ENCODE measurements at places on chromosomes 12 and 14. TPM values are rescaled to one million over a fixed set of nuclear protein-coding genes. Genes with fewer than 3 reads are reported as not detected.

ZFHX2 gene
- 2.2 TPM for total RNA-seq

OTOGL gene
- not detected for total RNA-seq

DYNLL1 gene
- total RNA-seq: 180 TPM

IFNG-AS1 gene
- 3.2 TPM for total RNA-seq

DNA sequence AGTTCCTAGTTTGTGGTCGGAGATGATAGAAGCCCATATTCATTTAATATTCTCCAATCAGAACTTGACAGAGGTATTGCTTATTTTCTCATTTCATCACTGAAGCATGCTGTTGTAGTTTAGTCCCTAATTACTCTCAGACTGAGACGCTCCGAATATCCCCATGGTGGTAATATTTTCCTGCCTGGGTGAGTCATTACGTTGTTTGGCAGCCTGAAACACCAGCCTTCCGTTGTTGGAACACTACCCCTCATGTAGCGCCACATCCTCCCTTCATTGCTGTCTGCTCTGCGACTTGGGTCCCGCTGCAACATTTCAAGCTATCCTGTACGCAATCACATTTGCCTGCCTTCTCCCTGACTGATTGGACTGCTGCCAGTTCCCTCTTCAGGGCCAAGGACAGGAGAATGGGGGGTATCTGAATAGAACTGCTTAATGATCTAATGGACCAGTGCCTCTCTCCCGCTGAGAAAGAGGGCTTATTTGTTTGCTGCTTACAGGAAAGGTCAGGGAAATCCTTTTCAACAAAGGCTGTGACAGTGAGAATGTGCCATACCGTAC, 369.1 kb downstream of the NPAS3 start:
- H3K4me3 ChIP-seq: no peak overlapping the region
- DNase-seq: no peak
- no peak overlapping the region for H3K27ac ChIP-seq
- no peaks in the 10 kb centered on the region for H3K27me3 ChIP-seq
- H3K4me1 ChIP-seq: no peaks in the 10 kb centered on the region

DNA sequence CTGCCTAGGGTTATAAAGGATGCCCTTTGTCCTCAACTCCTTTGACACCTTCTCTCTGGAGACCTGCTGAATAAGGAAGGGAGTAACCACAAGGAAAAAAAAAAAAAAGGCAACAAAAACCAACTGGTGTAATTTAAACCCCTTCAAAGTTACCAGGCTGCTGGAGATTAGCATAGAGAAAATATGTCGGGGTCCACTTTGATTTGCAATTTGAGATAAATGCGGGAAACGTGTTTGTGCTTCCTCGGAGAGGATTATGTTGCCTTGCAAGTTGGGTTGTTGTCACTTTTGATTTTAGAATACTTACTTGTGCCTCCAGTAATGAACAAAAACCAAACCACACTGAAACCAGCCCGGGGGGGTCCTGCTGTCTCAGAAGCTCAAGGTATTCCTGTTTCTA, 200.2 kb upstream of the MYL2 start:
- H3K4me3 ChIP-seq: no peak overlapping the region
- no peak for DNase-seq
- no peak overlapping the region for H3K27ac ChIP-seq
- H3K4me1 ChIP-seq: no peaks in the 10 kb centered on the region
- H3K36me3 ChIP-seq: no peaks in the 10 kb centered on the region
- H3K27me3 ChIP-seq: peaks cover 17% of the 10 kb centered on the region

DNA sequence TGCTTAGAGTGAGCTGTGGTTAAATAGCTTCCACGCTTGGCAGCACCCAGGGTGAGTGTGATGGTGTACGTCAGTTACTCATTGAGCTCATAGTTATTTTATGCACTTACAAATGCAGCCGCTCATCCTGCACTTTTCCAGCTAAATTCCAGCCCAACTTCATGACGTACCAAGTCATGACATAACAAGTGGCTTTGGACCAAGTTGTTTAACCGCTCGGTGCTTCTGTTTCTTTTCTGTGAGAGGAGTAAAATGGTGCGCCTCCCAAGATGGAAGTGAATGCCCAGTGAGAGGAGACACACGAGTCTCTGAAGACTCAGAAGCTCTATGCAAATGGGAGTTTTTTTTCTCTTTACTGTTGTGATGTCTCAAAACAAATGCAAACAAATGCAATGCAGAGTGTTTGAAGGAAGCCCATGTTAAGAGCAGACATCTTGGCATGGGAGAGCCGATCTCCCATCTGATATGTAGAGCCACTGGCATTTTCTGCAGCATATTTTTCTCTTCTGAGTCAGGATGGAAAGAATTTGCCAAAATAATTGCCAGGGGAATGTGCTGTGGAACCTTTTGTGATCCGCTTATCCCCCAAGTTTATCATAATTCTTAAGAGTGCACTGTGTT, 72.2 kb downstream of the FBXW8 start:
- no peak overlapping the region for H3K27ac ChIP-seq
- no peaks in the 10 kb centered on the region for H3K27me3 ChIP-seq
- peaks cover 23% of the 10 kb centered on the region for H3K36me3 ChIP-seq
- DNase-seq: no peak
- peaks cover 17% of the 10 kb centered on the region for H3K4me1 ChIP-seq

DNA sequence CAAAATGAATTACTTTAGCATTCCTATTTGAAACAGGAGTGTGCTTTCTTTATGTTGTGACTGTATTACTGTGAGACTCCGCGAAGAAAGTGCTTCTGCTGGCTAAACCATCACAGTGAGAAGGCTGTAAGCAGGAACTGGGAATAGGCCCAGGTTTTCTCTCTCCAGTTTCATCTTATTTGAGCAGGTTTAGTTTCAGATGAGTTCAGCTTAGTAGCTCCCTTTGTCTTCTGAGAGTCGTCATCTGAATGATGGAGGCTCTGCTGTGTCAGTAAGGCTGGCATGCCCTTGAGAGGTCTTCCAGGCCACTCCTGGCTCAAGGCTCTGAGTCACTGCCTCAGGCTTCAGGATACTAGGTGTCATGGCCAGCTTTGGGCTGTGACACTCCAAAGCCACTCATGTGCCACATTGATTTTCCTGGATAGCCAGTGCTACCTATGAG, 205.6 kb upstream of the RGS6 start:
- H3K36me3 ChIP-seq: peaks cover 98% of the 10 kb centered on the region
- H3K27me3 ChIP-seq: no peaks in the 10 kb centered on the region
- H3K27ac ChIP-seq: no peak overlapping the region
- no peak for DNase-seq
- no peak overlapping the region for H3K4me3 ChIP-seq

DNA sequence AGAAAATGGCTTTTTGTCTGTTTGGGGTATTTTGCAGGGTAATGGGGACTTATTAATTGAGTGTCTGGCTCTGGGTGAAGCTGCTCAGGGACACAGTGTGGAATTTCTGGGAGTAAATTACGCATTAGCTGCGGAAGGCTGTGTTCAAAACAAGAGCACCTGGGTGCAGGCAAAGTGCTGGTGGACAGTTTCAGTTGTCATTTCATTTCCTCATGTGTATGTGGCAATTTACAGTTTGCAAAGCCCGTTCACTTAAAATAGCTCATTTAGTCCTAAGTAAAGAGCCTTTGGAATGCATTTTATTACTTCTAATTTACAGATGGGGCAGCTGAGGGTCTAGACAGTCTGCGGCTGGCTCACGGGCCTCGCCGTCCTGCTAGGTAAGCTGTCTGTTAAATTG, 546.8 kb downstream of the BCL11B start:
- H3K4me3 ChIP-seq: no peak overlapping the region
- H3K27me3 ChIP-seq: no peaks in the 10 kb centered on the region
- no peaks in the 10 kb centered on the region for H3K36me3 ChIP-seq
- H3K27ac ChIP-seq: no peak overlapping the region

DNA sequence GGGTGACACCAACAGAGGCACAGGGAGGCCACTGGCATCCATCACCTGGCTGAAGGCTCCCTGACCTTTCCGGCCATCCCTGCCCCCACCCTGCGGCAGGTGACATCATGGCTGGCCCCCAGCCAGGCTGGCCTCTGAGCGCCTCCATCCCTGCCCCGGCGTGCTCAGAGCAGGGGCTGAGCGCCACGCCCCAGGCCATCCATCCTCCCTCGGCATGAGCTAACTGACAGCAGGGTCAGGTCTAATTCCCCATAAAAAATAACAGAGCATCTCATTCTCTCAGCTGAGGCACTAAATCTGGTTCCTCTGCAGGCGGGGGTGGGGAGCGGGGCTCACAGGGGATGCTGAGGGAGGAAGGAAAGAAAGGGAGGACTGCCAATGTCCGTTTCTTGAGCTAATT, 50.7 kb downstream of the PRIMA1 start:
- H3K36me3 ChIP-seq: no peaks in the 10 kb centered on the region
- peaks cover 2% of the 10 kb centered on the region for H3K27me3 ChIP-seq
- no peak overlapping the region for H3K4me3 ChIP-seq
- no peak overlapping the region for H3K27ac ChIP-seq
- H3K4me1 ChIP-seq: no peaks in the 10 kb centered on the region

- H3K27ac ChIP-seq: no peak overlapping the region
- DNase-seq: no peak
- H3K4me3 ChIP-seq: no peak overlapping the region
These were observed 107.0 kb downstream of the ATXN7L3B start for GRCh38 chr12:74644681-74645080.

DNA sequence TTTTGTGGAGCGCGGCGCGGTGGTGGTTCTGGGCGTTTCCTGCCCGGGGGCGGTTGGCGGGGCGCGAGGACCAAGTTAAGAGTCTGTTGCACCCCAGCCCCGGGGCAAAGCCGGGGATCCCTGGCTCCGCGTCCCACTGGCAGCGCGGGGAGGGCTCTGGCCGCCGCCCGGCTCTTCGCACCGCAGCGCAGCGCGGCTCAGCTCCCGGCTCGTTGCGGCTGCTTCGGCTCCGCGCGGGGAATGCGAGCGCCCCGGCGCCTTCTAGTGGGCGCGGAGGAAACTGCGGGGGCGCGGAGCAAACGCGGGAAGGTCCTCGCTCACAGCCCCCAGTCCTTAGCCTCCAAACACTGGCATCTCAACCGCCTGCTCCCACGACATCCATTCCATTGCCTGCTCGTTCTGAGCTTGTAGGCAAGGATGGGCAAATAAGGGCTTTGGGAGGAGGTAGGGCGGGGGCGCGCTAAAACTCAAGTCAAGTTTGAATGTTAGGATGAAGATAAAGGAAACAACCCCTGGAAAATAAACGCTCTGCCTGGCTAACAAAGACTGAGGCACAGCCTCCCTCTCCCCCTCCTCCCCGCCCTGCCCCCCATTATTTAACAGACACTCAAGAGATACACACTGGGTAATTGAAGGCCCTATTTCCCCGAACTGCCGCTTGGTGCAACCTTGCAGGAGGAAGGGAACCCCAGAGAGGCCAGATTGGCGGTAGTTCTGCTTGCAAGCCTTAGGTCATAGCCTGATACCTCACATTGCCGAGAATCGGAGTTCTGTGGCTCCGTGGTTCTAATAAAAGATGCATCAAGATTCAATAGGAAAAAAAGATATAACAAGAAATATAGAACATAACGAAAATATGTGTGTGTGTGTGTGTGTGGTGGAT, at the start of gene B4GALNT1:
Gene B4GALNT1, minus strand, starts transcription at position 244 of the 883 bp plus-strand sequence. CDS start 1,069 bp downstream, outside the sequence.
- no peaks in the 10 kb centered on the region for H3K36me3 ChIP-seq
- H3K4me3 ChIP-seq: peak within 1 kb of the TSS; percentile 73
- H3K27me3 ChIP-seq: peaks cover 45% of the 10 kb centered on the region
- DNase-seq: peak; percentile 75
- H3K4me1 ChIP-seq: peaks cover 9% of the 10 kb centered on the region

- H3K27me3 ChIP-seq: peaks cover 7% of the 10 kb centered on the region
- DNase-seq: no peak
- no peaks in the 10 kb centered on the region for H3K4me1 ChIP-seq
- no peak overlapping the region for H3K4me3 ChIP-seq
- H3K36me3 ChIP-seq: no peaks in the 10 kb centered on the region
- H3K27ac ChIP-seq: no peak overlapping the region
These were observed 80.0 kb downstream of the PRIMA1 start for GRCh38 chr14:93708311-93708734.

GRCh38 chr12:21656905-21657325, 727 bp downstream of the LDHB start:
- DNase-seq: no peak
- H3K27ac ChIP-seq: peak overlapping the region; percentile 97

Measured in activated B cell treated with CpG ODN at 0.5 μM for 24 hours (primary cell).